CD4-positive, alpha-beta T cell (primary cell): ENCODE measurements at places on chromosomes 6 and 20.

DNA sequence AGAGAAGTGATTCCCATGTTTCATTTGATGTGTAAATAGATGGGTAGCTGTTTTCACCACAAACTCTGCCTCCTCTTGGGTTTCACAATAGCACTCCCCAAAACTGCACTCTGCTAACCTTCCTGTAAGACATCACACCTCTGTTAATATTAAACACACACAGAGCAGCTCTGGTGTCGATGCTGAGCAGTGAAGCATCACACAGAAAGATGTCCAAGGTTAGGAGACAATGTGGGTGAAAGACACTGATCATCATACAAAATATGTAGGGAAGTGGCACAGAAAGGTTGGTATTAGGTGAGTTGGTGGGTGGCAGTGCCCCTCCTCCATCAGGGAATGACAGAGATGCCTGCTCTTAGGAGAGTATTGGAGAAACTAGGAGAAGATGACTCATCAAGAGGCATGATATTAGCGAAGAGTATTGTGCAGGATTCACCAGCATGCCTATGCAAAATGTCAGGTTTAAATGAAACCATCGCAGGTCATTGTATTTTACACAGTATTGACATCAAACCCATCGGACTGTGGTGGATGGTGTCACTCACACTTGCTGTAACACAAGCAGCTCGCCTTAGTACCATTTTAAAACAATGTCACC is 199.7 kb downstream of the TBXT start:
- DNase-seq, result no peak

GRCh38 chr6:55917751-55918415 is 42.5 kb upstream of the BMP5 start:
- no peak for DNase-seq

DNA sequence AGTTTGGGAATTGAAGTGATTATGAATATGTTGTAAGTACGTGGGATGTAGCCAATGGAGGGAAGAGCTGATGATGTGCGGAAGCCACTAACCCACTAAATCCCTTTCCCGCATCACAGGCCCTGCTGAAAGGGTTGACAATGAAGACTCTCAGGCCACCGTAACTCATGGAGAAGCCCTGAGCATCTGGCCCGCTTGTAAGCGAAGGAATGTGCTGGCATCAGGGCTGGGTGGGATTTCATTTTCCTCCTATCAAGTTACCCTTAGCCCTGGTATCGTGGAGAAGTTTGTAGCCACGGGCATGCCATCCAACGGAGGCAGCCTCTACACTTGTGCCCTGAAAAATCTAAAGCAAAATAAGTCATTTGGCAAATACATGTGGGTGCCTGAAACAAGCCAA is 355.0 kb downstream of the CDH26 start:
- DNase-seq, result no peak

DNA sequence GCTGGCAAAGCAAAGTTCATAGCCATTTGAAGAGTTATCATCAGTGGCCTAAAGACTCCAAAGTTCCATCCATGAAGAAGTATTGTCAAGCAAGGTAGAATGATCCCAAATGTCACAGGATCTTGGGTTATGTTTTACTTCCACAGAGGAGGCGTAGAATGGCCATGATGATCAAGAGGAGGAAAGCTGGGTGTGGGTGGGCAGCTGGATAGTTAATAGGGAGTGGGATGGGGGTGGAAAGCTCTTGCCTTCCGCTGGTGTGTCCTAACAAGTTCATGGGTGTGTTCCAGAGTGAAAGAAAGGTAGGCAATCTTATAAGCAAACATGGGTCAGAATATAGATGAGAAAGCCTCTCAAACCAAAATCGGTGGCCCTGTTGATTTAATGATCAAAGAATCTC is 38.4 kb downstream of the PIGU start:
- DNase-seq, result no peak

GRCh38 chr6:120938876-120939472 is 395.3 kb downstream of the TBC1D32 start:
- no peak for DNase-seq

- DNase-seq, result no peak
These were observed 3.5 kb upstream of the CDH26 start for GRCh38 chr20:59954718-59955117.

DNA sequence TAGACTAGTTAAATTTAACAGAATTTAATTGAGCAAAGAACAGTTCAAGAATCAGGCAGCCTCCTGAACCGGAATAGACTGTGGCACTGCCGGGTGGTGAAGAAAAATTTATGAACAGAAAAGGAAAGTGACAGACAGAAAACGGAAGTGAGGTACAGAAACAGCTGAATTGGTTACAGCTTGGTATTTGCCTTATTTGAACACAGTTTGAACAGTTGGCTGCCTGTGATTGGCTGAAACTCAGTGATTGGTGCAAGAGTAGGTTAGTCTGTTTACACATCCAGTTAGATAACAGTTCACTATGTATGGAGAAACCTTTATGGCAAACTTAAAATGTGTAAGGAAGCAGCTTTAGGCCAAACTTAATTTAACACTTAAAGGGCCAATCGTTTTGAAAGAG is 116.0 kb upstream of the CITED2 start:
- no peak for DNase-seq

DNA sequence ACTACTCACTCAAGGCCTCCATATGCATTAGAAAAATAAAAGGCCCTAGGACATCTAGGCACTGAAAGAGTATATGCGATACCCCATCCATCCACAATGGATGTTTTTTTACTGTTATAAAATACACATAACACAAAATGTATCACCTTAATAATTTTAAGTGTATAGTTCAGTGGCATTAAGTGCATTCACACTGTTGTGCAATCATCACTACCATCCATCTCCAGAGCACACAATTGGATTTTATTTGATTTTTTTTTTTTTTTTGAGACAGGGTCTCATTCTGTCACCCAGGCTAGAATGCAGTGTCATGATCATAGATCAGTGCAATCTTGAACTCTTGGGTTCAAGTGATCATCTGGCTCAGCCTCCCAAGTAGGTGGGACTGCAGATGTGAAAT is 2.8 kb downstream of the MDC1 start:
- no peak for DNase-seq

DNA sequence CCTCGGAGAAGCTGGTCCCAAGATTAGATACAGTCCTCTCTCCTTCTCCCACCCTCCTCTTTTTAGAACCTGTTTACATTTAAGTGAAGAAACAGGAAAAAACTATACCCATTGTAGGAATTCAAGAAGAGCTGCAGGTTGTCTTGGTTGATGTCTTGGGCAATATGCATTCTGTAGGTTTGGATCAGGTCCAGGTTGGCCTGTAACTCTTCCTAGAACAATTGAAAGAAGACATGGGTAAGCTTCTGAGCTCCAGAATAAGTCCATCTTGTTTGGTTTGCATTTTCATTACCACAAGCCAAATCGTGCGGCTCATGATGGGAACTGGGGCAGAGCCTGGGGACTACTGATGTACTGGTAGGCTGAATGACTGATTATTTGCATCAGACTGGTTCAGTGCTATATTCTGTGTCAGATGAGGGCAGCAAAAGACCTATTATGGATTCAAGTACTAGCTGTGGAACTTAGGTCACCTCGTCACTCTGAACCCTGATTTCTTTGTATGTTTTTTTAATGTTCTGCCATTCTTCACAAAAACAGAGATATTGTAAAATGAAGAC is 20.3 kb upstream of the SLA2 start:
- DNase-seq, result no peak

DNA sequence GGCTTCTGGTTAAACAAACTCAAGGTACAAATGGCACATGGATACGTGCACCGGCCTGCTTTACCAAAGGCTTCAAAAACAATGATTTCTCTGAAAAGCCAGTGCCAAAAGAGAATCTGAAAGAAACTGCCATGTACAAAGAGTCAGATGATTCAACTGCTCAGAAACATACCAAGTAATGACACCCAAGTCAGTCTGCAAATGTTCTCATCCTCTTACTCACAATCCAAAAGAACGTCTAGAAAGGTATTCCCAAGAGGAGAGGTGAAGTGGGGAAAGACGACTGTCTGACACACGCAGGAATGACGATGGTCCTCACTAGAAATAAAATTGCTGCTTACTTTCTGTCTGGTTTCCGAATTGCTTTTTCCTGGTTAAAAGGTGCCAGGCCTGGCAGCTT is 52.9 kb downstream of the NFATC2 start:
- no peak for DNase-seq

DNA sequence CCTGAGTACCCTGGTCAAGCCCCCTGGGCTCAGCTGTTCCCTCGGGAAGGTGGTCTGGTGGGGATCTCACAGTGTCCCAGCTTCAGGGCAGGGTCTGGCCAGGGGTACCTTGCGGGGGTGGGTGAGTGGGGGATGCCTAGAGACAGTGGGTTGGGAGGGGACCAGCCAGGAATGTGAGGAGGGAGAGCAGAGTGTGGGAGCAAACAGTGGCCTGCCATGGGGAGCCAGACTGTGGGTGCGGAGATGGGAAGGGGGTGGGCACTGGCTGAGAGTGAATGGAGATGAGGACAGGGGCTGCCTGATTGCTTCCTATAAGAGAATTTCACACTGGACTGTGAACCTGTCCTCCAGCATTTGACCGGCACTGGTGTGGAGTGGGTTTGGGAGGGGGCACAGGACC is 95.1 kb downstream of the VEGFA start:
- DNase-seq, result no peak

GRCh38 chr6:156953127-156953478 is 175.9 kb downstream of the ARID1B start:
- no peak for DNase-seq

- DNase-seq, result no peak
These were observed 62.7 kb downstream of the SLX4IP start for GRCh38 chr20:10497791-10498190.

DNA sequence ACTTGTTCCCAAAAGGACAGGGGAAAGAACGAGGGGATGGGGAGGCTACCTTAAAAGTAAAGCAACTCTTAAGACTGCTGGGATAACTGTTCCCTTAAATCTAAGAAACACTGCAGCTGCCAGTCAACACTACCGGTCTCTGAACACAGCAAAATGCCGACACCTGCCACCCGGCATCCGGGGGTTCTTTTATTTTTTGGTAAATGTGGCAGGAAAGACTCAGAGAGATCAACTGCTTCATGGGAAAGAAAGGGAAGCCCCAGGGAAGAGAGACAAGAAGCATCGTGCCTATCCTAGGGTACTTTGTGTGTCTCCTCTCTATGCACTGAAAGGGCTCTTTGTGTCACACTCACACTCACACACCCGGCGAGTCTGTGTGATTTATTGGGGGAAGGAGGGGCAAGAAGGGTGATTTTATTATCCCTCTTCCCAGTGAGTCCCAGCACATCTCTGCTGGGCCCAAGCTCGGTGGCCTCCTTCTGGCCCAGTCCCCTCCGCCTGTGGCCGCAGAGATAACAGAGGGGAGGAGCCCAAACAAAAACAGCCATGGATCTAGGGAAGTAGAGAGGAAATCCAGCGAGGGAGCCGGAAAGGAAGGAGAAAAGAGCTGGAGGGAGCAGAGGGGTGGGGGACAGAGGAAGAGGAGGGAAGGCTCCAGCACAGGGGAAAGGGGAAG is 1.4 kb downstream of the FYN start:
- DNase-seq, result peak; percentile 46

DNA sequence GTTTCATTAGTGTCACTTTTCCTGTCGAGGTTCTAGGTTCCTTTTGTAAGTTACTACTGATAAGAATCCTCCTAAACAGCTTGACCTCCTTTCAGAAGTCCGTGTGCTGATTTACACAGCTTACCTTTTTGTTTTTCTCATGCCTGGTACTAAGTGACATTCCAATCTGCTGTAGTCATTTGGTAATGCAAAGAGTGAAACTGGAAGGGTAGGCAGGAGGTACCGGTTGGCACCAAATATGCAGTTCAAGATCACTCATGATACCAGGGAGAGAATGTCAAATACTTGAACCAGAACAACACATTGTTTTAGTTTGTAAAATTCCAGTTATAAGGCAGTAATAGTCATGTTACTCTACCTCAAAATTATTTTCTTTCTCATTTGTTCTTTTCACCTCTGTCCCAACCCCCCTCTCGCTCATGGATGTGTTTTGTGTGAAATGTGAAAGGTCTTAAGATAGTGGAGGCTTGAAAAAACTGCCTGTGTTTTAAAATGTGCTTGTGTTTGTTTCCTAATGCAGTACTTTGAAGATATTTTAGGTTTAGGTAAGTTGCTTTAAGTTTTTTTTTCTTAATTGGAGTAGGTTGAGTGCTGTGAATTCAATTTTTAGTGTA is 23.2 kb downstream of the AFDN start:
- no peak for DNase-seq

DNA sequence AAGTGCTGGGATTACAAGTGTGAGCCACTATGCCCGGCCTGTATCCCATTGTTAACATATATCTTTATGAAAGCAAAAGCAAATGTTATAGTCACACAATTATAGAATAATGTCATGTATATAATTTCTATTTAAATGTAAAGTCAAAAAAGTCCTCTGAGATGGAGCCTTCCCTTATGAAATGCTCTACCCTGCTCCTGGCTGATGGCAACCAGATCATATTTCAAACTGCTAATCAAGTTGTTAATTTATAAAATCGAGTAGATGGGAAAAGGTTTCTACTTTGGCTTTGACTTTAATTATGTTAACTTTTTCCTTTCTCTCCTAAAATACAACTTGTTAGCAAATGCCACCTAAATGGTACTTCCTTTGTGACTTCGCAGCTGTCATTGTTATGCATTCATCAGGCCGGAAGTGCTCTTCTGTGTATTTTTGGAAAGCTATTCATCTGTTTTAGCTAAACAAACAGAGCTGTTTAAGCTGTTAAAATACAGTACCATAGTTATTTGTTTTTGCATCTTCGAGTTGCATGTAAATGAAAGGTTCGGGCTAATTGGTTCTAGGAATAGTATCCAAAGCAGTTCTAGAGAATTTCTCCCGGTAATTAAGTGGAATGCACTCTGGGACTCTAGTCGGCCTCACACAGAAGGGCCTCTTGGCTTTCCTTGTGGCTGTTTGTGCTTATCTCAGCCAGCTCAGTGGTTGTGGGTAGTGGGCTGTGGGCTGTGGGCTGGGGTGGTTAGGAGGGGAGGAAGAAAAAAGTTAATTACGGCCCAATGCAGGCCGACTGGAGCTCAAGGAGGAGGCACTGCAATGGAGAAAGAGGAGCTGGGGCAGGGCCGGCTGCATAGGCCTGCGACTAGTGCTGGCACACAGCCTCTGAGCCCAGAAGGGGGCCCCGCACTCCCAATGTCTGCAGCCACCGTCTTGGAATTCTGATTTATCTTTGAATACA is 34.8 kb downstream of the SLC35D3 start:
- DNase-seq, result no peak

GRCh38 chr20:36259177-36260061 is 23.1 kb downstream of the AAR2 start:
- DNase-seq, result no peak

GRCh38 chr6:163455552-163455951 is 41.0 kb downstream of the QKI start:
- DNase-seq, result no peak

- no peak for DNase-seq
These were observed 25.6 kb downstream of the INSM1 start for GRCh38 chr20:20393207-20394120.
